ENCODE measurements at places on chromosomes 2 and 18.

DNA sequence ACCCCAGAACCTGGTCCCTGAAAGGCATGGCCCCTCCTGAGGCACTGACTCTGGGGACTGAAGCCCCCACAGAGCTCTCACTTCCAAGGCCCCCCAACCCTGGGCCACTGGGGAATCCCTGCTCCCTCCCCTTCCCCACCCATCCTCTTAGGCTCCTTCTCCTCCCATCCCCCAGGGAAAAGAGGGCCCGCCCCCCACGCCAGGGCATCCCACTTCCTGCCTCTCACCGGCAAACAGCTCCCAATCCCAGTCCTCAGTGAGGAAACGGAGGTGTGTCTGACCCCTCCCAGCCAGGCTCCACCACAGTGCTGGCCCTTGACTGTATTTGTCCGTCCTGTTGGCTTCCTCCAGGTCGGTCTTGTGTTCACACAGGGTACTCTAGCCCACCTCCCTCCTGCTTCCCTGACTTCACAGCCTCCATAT, 35.0 kb upstream of the PTMA start:
- peak; percentile 90 for DNase-seq

DNA sequence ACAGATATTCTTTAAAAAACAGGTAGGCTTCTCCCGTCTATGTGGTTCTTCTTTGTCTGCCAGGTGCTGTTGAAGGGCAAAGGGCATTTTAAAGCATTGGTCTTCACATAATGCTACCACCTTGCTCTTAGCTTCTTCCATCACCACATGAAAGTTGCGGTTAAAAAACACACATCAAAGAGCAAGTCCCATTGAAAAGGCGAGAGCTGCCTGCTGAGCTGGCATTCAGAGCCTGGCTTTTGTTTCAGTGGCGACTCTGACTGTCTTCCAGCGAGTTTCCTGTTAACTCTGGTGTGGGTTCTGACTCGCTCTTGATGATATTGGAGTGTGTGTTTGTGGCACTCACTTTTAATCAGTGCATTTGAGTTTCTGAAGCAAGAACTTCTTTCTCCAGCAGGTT, 624.9 kb upstream of the FANCL start:
- DNase-seq = peak; percentile 52

DNA sequence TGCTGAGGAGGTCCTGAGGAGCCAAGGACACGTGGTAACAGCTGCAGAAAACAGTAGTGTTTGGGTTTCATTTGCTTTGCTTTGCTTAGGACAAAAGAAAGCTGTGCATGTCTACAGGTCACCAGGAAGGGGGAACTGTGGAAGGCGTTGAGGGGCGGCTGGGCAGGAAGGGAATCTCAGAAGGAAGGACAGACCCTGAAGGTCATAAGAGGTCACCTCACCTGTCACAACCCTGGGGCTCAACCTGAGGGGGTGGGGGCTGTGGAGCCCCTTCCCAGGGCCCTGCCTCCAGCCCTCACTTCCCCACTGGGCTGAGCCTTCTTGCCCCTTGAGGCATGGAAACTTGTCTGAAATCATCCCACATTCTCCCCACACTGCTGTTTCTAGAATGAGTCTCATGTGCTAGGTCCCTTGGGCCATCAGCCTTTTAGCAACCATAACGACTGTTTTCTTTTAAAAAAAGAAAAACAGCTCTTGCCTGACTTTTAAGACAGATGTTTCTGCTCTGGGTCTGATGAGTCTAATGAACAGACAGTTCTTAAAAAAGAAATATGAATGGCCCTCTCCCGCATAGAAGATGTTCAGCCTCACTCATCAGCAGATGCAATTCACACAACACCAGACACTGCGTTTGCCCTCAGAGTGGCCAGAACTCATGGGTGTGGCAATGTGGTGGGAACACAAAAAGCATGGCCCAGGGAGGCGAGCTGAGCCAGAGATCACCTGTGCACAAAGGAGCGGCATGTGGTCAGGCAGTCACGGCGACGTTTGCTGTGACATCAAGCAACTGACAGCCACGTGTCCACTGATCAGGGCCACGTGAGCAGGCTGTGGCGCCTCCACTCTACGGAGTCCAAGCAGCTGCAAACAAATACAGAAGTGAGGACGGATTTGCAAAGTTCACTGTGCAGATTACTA, 84.0 kb downstream of the SEPTIN10 start:
- DNase-seq = no peak

- DNase-seq = no peak
Measured at GRCh38 chr18:26656944-26657536, 108.7 kb upstream of the KCTD1 start.

DNA sequence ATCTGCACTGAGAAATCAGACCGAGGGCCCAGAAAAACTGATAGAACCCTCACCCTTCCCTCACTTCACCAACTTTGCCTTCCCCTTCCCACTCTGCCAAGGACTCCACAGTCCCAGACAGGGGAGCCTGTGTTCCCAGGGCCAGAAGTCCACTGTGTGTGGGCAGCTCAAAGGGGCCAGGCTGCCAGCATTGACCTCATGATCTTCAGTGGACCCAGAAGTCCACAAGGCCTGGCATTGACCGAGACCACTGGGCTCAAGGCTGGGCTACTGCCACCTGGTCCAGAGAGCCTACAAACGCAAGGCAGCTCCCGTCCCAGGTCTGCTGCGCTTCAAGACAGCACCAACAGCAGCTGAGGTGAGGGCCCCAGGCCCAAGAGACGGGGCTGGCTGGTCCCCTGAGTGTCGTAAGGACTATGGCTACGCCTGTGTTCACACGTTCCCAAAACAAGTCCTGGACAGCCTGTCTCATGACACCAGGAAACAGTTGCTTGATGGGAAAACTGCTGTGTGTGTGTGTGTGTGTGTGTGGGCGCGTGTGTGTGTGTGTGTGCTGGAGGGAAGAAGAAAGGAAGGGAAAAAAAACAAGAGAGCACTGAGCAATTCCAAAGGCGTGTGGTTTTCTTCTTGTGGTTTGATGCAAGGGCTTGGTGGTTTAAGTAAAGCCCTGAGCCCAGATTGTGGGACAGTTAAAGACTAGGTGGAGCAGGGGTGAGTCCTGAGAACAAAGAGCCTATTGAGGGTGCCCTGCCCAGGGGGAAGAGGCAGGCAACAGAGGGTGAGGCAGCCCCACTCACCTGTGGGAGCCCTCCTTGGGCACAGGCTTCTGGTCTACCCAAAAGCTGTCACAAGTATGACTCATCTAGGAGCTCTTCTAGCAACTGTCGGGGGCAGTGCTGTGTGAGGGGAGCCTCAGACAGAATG, 46.6 kb upstream of the ZBTB7C start:
- no peak for DNase-seq

GRCh38 chr18:8469544-8470130, 139.6 kb upstream of the RAB12 start:
- peak; percentile 33 for DNase-seq

GRCh38 chr2:64605026-64605471, 48.7 kb downstream of the SERTAD2 start:
- no peak for DNase-seq

- DNase-seq = no peak
Measured at GRCh38 chr2:192026059-192026824, 168.5 kb downstream of the TMEFF2 start.

DNA sequence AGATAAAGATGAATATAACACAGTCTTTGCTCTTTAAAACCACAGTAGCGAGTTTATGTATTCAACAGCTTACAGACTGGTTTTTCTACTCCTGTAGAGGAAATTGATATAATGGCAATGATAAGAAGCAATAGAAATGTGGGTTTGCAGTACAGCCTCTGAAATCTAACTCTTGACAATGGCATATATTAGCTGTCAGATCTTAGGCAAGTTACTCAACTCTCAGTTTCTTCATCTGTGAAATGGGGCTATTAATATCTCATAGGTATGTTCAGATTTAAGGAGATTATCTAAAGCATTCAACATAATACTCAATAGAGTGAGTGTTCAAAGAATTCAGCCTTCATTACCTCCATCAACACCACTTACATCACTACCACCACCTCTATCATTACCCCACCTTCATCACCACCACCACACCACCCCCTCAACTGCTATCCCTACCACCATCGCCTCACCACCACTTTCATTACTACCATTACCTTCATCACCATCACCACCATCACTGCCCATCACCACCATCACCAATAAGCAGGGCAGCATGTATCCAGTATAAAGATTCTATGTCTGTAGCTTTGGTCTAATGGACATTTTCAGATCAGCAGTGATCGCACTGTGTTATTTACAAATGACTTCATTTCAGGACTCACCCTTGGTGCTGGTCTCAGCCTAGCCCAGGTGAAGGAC, 22.7 kb downstream of the AOX1 start:
- DNase-seq = no peak

DNA sequence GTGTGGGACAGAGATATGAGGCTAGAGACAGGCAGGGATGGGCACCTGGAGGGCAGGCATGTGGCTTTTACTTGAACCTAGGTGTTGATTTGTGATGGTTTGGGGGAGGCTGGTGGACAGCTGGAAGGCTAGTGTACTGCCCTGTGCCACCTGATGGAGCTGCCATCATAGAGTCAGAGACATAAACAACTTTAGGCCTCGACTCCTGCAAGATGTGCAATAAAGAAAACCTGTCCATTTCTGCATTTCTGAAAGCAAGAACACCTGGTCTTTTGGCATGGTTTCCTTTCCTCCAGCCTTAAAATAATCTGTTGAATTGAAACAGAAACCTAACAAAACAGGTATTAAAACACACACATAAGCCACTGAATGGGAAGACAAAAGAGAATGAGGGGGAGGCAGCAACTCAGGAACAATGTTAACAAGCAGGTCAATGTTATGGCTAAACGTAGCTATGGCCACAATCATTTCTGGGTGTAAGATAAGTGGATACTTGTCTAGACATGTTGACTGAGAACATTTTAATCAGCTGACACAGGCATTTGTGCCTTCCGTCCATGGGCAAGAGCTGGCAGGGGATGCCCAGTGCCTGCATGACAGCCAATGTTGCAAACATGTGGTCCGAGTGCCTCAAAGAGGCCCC, 87.8 kb downstream of the KCTD1 start:
- DNase-seq = no peak

- DNase-seq = no peak
Measured at GRCh38 chr2:168748461-168748860, 54.0 kb upstream of the NOSTRIN start.

DNA sequence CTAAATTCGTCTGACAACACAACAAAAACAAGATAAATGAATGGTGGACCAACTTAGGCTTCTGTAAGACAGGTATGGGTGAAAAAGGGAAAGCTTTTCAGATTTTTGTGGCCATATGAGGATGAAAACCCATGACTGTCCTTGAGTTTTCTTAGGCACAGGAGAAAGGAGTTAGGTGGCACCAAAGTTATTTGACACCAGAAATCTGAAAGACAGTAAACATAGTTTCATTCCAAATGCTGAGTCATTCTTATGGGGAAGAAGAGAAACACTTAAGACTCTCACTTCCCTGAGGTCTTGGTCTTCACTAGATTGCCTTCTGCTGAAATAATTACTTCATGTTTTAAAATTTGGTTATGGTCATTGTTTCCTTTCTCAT, 5.2 kb upstream of the GPD2 start:
- DNase-seq = no peak

DNA sequence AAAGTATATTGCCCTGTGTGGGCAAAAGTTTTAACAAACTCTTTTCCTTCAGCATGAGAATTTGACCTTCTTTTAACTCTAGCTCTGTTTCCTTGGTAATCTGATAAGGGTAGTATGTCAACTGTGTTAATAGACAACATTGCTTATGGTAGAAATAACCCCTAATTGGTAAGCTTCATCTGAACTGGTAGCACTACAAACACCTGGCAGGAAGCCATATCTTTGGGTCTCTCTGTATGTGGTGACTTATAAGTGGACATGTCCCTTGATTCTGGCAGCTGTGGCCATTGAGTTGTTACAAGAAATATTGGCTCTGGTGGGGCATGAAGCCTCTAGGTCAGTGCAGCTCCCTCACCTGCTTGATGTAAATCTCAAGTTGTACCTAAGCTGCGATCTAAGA, 46.9 kb downstream of the MBD5 start:
- DNase-seq = no peak

GRCh38 chr18:72336786-72337185, 207.4 kb downstream of the CBLN2 start:
- DNase-seq = no peak

GRCh38 chr2:191184457-191184856, 33.7 kb upstream of the STAT4 start:
- DNase-seq = no peak

- no peak for DNase-seq
Measured at GRCh38 chr2:29783666-29784065, 137.7 kb downstream of the ALK start.

DNA sequence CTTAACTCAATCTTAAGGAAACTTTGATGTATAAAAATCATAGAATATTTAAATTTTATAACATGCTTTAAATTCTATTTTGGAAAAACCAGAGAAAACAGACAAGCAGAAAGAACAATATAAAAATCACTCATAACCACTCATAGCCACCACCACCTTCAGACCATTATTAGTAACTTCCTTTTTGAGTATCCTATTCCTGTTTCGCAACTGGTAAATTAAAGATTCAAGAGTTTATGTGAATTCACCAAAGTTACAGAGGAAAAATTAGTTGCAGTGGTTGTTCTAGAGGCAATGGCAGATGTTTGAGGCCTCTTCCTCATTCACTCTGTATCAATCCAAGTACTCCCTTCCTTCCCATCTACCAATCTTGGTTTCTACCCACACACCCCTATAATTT, 49.3 kb upstream of the PROKR1 start:
- DNase-seq = no peak

DNA sequence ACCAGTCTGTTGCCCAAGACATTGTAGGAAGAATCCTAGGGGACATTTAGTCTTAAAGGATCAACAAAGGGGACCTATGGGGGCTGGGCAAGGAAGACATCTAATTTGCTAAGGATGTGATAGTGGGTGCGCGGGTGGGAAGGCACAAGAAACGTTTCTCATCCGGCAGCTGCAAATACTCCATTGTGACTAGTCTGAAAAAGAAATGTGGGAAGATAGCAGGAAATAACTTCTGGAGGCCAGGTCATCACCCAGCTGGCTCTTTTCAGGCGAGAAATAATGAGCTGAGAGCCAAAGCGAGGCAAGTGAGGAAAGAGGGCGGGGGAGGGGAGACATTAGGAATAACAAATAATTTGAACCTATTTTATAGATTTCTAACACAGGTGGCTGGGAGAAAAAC, 70.3 kb upstream of the NCK2 start:
- no peak for DNase-seq

GRCh38 chr2:172708247-172708646, 27.4 kb upstream of the RAPGEF4 start:
- DNase-seq = no peak

GRCh38 chr2:131588152-131588873, 60.6 kb downstream of the CCDC74A start:
- no peak for DNase-seq

DNA sequence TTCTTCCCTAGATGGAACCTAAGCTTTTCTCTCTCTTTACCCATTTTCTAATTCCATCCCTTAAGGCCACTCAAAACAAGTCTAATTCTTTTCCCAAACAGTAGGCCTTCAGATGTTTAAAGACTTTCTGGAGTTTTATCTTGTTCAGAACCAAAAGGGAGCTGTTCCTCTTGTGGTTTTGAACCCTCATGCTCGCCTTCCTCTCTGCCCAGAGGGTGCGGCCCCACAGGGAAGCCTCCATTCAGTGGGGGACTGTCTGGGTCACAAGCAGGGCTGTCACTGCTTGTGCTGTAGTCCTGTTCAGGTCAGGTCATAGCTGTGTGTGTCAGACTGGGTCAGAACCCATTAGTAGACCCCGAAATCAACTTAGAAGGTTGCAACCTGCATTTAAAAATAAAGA, 56.5 kb downstream of the TET3 start:
- no peak for DNase-seq

GRCh38 chr2:38797250-38797676, 19.3 kb downstream of the GEMIN6 start:
- no peak for DNase-seq
